AG09309 (cell line): ENCODE measurements at places on chromosomes 2 and 18.

DNA sequence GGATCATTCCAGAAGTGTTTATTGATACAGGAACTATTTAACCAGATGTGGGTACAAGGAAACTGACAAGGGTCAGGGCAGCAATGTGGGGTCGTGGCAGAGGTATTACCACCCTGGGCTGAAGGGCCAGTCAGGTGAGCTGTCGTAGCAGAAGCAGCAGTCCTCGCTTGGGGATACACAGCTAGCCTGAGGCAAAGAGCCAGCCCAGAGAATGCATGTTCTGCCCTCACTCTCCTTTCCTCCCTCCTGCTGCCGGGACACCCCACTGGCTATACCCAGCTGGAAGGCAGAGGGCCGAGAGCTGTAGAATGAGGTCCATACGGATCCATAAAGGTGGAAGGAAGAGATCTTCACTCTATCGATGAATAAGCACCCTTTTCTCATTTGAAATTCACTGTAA is 32.2 kb upstream of the GBX2 start:
- DNase-seq, result no peak

GRCh38 chr2:176468457-176469113 is 199.3 kb downstream of the MTX2 start:
- no peak for DNase-seq

DNA sequence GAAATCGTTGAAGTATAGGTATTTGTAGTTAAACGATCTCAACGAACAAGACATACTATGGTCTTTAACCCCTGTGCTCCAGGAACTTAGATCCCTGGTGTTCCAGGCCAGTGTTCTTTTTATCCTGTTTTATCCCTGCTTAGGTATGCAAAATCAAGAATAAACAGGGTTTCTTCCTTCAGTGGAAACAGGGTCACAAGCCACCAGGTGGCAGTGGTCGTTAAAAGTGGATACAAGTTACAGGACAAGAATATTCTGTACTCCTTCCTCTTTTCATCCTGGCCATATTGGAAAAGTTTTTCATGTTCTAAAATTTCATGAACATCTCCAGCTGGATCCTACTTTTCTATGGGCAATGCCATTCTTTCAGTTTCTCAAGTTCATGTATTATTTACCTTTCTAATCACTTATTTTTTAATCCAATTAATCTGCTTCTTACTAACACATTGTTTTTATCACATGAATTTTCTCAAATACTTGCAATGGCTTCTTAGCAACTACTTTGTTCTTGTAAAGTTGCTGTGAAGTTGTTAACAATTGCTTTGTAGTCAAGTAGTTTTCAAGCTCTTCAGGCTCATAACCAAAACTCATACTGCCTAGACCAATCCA is 16.4 kb upstream of the HNMT start:
- no peak for DNase-seq

- DNase-seq, result no peak
Measured at GRCh38 chr2:236939721-236940231, 145.9 kb upstream of the COPS8 start.

GRCh38 chr2:192288295-192288694 is 93.6 kb upstream of the TMEFF2 start:
- DNase-seq, result no peak

GRCh38 chr2:196965651-196966050 is 39.1 kb upstream of the PGAP1 start:
- no peak for DNase-seq
